HAP-1 (cell line): ENCODE measurements at places on chromosomes 5 and 9.

DNA sequence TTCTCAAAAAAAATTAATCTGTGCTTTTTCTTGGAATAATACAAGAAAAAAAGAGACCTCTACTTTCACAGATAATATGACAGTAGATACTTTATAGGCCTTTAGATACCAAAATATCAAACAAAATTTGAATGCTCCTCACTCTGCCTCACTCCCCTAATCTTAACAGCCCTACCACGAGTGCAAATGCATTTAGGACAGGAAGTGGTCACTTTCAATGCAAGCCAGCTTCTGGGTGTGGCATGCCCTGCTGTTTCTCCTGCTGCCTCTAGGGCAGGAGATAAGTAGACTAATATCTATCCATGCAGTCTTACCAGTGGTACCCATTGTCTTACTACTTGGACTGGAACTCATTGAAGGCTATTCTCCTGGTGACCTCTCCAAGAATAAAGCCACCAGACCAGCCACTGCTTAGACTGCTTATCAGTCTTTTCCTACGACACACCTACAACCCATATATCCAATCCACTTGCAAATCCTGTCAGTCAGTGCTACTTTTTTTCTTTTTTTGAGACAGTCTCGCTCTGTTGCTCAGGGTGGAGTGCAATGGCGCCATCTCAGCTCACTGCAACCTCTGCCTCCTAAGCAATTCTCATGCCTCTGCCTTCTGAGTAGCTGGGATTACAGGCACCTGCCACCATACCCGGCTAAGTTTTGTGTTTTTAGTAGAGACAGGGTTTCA is 23.0 kb downstream of the FRRS1L start:
- DNase-seq, result peak; percentile 60

- no peak for DNase-seq
These were observed 10.5 kb downstream of the LURAP1L start for GRCh38 chr9:12785260-12785770.

DNA sequence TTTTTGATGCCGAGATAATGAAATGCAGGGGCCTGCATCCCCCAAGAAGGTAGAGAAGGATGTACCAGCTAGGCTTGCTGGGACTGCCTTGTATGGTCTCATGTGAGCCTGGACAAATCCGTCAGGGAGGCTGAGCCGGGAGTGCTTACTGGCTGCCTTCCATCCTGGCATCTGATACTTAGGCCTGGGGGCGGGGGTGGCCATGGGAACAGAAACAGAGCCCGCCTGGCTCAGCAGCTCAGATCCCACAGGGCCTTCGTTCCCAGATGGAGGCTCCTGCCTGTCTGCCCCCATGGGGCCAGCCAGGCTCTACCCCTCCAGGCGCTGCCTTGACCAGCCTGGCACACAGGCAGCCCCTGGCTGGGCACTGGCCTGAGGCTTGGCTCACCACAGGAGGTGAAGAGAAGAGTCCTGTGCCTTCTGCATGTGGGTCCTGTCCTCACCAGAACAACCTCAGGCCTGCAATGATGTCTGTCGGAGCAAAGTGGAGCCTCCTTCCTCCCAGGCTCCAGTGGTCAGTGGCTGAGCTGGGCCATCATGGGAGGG is 10.5 kb upstream of the SPATA31E1 start:
- no peak for DNase-seq

GRCh38 chr5:81768935-81769452 is 18.1 kb upstream of the SSBP2 start:
- no peak for DNase-seq

DNA sequence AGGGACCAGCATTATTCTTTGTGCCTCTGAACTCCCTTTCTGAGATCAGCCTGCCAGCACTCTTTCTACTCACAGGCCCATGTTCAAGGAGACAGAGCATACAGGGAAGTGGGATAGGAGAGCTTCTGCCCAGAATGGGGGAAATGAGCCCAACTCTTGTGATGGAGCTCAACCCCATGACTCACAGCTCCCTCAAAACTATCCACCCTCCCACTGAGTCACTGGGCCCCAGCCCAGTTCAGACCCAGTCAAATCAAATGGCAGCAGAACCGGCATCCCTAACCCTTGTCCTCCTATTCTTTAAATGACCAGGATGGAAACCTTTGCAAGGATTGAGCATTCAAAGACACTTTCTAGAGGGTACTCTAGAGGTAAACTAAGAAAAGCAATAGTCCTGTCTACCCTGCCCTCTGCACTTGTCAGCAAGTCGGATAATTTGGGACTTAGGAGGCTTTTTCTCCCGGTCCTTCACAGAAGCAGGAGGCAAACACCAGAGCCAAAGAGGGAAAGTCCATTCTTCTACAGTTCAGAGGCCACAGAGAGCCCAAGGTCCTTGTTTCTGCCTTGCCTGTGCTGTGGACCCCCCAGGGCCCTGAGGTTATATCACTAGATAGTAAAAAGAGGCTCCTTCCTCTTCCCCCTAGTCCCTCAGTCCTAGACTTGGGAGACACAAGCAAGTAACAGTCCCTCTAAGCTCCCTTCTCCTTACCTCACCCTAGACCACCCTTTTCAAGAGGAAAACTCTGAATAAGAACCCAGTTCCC is 3.2 kb downstream of the ATOSB start:
- no peak for DNase-seq
